ENCODE measurements at places on chromosomes 4 and X.

- no peak for DNase-seq
Measured at GRCh38 chr4:47837908-47838294, at the start of gene CORIN. Gene CORIN (minus strand): TSS chr4:47838067. CDS start chr4:47837949, 118 bp downstream.

GRCh38 chr4:121270389-121270788, 106.3 kb upstream of the TNIP3 start:
- DNase-seq: no peak

DNA sequence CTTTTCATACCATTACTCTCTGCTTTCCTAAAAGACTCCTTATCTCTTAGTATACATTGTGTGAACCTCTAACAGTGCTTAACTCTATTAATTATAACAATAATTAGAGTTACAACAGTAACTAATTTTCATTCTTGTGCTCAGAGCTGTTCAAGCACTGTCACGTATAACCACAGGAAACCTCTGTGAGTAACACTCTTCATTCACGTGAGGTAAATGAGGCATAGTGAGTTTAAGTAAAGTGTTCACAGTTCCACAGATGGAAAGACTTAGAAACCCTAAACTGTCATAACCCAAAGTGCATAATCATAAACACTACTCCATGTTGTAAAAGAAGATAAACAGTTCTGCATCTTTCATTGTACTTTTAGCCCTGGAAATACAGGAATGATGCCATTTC, 222.4 kb downstream of the CCSER1 start:
- no peak for DNase-seq

DNA sequence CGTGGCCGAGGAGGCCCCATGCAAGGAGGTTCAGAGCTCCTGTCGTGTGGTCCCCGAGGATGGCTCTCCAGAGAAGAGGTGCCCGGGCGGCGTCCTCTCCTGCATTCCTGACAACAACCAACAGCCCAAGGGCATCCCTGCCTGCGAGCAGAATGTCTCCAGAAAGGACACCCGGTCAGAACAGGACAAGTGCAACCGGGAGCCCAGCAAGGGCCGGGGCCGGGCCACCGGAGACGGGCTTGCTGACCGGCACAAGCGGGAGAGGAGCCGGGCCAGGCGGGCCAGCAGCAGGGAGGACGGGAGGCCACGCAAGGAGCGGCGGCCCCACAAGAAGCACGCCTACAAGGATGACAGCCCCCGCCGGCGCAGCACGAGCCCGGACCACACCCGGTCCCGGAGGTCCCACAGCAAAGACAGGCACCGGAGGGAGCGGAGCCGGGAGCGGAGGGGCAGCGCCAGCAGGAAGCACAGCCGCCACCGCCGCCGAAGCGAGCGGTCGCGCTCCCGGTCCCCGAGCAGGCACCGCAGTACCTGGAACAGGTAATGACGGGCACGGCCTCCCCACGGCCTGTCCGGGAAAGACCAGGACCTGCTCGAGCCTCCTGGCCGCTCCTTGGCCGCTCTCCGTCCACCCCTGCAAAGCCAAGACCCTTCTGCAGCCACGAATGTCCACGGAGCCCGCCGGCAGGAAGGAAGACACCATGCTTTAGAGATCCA, 9.8 kb downstream of the AKAP17A start:
- no peak for DNase-seq

- DNase-seq: no peak
Measured at GRCh38 chr4:109939190-109939589, 26.5 kb downstream of the EGF start.

GRCh38 chrX:116379854-116380253, 56.6 kb upstream of the SLC6A14 start:
- DNase-seq: no peak

All from CD4-positive, alpha-beta T cell treated with Interleukin-6 for 4 hours (primary cell).